Foreskin fibroblast (primary cell): ENCODE measurements at places on chromosomes 4 and X.
A peak's percentile ranks its signal among the peaks of the same experiment; 100 is the strongest.

DNA sequence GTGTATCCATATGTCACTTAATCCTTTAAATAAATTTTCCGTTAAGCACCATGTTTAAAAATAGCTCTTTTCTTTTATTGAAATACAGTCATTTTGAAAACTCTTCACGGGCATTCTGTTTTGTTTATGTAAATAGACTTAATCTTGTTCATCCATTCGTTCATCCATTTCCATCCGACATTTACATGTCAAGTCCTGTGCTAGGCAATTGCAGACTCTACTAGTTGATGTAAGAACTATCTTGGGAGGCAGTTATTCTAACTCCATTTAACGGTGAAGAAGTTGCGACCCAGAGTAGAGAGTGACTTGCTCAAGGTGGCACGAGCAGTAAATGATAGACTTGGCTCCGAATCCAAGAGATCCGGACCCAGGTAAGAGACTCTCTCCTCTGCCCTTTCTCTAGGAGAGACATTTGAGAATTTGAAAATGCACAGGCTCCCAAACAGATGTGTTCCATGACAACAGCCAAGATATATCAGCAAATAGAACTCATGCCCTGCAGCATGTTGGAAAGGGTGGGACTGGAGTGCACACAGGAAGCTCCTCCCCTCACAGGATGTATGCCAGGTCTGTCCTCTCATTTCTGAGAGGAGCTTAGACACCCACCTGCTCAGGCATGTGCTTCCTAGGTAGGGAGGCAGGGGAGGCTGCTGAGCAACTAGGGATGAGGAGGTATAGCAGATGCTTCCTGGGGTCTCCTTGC is 64.5 kb downstream of the DRD5 start:
- no peak for DNase-seq

DNA sequence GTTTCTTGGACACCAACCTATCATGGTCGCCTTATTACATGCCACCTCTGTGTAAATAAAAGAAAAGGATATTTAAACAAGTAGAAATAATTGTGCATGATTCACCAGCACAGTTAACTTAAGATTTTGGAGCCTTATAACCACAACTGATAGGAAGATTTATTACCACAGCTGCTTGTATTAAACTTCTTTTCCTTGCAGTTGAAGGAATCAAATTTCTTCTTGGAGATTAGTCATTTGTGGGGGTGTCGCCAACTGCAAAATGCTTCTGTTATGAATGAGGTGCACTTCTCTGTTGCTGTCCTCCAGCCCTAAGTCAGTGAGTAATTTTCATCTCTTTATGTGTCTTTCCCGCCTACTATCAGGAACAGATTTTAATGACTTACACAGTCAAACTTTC is 73.3 kb downstream of the OR13H1 start:
- peak; percentile 12 for DNase-seq

GRCh38 chrX:85808217-85808616 is 239.1 kb downstream of the CHM start:
- DNase-seq = no peak

DNA sequence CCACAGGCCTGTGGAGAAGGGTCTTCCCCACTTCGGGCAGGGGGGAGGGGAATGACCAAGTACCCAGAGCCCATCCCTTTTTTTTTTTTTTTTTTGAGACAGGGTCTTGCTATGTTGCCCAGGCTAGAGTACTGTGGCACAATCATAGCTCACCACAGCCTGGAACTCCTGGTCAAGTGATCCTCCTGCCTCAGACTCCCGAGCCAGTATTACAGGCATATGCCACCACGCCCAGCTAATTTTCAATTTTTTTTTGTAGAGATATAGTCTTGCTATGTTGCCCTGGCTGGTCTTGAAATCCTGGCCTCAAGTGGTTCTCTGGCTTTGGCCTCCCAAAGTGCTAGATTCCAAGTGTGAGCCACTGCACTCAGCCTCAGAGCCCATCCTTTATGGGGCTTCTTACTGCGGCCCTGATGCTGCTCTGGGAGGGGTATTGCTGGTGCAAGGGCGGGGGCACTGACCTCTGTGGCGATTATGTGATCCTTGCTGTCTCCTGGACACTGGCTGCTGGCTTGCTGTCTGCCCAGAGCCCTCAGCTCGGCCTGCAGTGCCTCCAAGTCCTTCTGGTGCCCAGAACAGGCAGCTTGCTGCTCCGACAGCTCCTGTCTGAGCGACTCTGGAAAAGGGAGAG is 32.9 kb downstream of the MED28 start:
- DNase-seq = no peak

DNA sequence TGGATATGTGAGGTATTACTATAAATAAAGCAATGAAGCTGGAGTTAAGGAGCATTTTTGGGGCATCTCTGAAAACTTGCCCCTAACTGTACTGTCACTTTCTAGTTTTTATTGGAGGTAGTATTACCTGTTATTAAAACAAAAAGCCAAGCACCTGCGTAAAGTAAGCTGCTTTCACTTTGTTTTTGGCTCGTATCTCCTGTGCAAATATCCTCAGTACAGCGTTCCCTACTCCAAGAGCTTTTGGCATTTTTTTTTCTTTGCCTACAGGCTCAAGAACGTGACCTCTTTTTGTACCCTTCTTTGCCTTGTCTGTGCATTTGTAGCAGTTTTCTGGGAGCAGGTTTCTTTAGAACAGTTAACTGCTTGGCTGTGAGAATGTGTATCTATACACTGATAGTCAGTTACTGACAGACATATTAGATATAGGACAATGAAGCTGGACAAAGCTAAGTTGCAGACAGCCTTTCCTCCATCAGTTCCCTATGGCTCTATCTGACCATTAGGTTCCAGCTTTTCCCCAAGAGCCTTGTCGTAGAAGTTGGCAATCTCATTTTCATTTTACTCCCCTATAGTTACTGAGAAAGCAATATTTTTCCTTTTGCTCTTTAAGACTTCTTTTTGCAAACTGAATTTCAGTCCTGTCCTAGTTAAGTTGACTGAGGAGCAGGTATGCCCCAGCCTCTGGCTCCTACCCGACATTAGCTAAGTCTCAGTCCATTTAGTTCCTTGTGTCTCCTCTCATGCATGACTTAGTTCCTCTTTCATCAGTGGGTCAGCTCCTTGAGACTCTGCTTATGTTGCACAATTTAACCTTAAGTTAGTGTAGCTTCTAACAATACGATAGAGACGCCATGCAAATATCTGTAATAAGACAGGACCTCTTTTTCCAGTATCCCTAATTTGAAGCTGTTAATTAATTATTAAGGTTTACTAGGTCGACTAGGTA is 71.5 kb upstream of the HPRT1 start:
- no peak for DNase-seq

GRCh38 chr4:108010167-108010566 is 20.5 kb downstream of the HADH start:
- DNase-seq = peak; percentile 71

DNA sequence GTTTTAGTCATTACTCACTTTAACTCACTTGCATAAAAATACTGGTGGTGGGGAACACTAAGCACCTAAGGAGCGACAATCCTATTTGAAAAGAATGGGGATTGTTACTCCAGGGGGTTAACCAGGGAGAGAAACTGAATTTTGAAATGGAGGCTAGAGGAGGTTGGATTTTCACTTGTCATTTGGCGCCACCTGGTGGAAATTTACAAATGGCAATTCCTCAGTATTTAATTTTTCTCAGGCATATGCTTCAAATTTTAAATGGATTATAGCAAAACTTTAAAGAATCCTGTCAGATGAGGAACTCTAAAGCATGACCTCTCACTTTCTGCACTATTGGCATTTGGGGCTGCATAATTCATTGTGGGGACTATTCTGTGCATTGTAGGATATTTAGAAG is 2.7 kb upstream of the GEMIN8 start:
- peak; percentile 73 for DNase-seq

DNA sequence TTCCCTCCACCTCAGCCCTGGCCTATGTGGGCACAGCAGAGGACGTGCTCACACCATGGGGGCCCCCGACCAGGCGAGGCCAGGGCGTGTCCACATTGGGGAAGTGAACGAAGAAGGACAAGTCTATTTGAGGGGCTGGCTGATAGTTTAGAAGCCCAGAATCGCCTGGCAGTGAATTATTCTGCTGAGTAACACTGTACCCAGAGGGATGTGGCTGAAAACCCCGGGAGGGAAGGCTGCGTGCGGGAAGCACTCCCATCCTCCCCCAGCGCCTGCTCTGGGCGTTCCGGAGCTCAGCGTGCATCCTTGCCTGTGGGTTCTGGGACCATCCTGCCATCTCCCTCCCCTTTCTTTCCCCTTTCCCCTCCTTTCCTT is 66.6 kb downstream of the TRMT44 start:
- DNase-seq = peak; percentile 34

DNA sequence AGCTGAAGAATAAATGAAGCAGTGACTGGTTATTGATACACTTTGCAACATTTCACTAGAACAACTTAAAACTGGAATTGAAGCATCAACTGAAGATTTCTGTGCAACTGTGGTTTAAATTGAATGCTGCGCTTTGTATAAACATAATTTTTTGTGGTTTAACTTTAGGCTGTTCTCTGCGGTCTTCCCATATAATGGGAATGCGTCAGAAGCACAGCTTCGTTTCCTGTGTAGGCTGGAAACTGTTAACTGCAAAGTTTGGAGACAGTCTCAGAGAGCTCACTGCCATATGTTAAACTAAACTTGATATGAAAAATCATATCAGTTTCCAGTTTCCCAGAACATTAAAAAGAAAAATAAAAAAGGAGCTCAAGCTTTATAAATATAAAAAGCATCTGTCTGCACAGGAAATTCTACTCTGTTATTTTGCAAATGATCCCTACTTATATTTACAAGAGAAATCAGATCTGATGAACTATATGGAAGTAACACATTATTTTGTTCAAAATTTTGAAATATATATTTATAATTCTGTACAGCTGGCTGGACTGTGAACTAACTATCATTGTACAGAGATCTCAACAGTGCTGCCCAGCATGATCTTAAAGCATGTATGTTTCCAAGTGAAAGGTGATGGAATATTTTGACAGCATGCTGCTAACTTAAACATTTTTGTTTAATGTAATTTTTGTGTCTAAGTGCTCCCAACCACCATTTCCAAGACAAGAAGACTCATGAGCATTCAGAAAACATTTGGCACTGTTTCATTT is 139.9 kb downstream of the NDST3 start:
- DNase-seq = peak; percentile 87

GRCh38 chrX:46125111-46125510 is 420.1 kb downstream of the ZNF674 start:
- DNase-seq = peak; percentile 1

- DNase-seq = no peak
Observed at GRCh38 chrX:10039821-10040793, 72.9 kb downstream of the CLDN34 start.

- no peak for DNase-seq
Observed at GRCh38 chr4:165052627-165053026, 1.0 kb upstream of the TRIM75 start.

GRCh38 chrX:31266203-31267076 is 194.6 kb upstream of the FTHL17 start:
- no peak for DNase-seq

- DNase-seq = no peak
Observed at GRCh38 chrX:72128881-72129280, 2.8 kb downstream of the RTL5 start.

GRCh38 chr4:188839704-188840103 is 700.5 kb downstream of the TRIML1 start:
- no peak for DNase-seq

GRCh38 chr4:8319731-8320385 is 50.3 kb downstream of the HTRA3 start:
- peak; percentile 27 for DNase-seq

GRCh38 chr4:25903900-25904747 is 9.9 kb upstream of the SMIM20 start:
- DNase-seq = peak; percentile 20
